NB4 (cell line): ENCODE measurements at places on chromosomes 12 and 14.

DNA sequence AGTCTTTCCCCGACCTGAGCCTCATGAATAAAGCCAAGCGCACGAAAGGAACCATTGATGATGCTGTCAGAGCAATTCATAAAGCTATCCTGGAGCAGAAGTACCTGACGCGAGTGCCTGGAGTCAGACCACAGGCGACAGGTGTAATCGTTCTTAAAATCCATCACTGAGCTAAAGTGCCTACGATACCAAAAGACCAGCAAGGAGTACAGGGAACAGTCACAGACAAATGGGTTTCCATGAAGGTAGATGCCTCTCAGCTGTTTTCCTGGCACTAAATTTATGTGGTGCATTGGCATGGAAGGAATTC lies 1.4 kb upstream of the PCED1B start:
- no peak for DNase-seq

DNA sequence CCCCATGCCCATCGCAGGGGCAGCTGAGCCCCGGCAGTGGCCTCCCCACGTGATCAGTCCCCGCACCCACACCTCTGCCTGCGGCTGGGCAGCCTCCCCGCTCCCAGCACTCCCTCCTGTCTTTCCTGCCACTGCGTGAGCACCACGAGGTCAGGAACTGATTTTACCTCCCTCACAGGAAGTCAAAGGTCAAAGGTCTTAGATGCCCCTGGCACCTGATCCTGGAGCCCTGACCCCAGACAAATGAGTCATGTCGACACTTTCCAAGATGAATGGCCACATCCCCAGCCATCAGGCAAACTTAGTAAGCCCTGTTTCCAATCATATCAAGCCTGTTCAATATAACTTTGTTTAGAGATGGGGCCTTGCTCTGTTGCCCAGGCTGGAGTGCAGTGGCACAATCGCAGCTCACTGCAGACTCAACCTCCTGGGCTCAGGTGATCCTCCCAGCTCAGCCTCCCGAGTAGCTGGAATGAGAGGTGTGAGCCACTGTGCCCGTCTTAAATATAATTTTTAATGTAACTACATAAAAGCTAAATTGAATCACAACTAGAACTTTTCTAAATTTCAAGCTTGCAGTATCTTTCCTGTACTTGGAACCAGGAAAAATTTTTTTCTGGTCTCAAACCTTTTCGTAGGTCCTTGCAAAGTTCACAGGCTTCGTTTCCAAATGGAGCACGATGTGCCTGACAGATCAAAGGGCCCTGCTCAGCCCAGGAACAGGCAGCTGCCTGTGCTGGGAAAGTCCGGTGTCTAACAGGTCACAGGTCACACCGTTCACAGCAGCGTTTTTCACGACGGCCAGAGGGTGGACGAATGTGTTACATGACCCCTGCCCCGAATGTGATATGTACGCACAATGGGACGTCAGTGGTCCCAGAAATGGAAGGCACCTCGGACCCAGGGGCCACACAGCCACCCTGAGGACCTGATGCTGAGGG lies 1.9 kb downstream of the LRCOL1 start:
- DNase-seq: no peak

- no peak for DNase-seq
Measured at GRCh38 chr14:25048170-25049016, 1.6 kb downstream of the STXBP6 start.

DNA sequence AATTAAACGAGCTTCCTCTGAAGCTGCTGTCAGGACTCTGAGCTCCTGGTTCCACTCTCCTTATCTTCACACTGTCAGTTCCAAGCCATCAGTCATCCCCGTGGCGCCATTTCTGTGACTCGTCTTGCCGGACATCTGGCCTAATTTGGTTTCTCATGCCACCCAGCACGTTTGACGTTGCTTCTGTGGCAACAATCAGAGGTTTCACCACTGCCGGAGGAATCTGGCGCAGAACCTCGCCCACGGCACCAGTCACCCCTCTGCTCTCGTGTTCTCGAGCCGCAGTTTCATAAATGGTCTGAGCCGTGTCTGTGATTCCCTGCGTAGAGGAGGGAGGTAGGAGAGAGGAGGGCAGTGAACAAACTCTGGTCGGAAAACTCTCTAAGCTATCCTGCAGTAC lies 29.7 kb downstream of the BDKRB1 start:
- DNase-seq: no peak

DNA sequence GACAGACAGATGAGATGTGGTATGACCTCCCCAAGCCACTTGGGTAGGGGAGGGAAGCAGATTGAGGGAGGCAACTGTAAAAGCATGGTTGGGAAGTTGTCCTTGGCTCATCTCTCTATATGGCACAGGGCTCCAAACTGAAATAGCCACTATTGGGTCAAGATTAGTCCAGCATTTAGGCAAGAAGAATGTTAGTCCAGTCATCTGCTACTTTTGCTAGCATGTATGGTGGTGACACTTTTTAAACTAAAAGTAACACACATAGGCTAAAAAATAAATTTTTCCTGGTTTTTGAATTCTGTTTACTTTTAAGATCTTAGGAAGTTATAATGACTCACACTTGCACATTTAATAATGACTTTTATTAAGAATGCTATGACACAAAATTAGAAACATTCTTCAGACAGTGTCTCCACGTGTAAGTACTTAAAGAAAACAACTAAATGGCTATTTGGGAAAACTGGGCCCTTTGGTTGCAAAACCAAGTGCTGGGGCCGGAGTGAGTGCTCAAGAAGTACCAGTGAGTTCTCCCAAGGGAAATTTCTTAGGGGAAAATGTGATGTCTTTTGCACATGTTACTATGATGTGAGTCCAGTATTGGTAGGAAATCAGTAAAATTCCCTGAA lies 179.1 kb upstream of the HIF1A start:
- no peak for DNase-seq
